Endothelial cell (in vitro differentiated cells): ENCODE measurements at places on chromosomes 11 and 22. TPM values are rescaled to one million over a fixed set of nuclear protein-coding genes. Genes with fewer than 3 reads are reported as not detected.

SCUBE1 gene
- 54.7 TPM for total RNA-seq

MS4A2 gene
- total RNA-seq, result 0.10 TPM

MAPK8IP2 gene
- total RNA-seq, result 0.69 TPM

APOA1 gene
- total RNA-seq, result 1.2 TPM

ANKK1 gene
- 0.18 TPM for total RNA-seq

C11orf87 gene
- total RNA-seq, result 0.46 TPM

CDCA5 gene
- total RNA-seq, result 14.8 TPM

KCNC1 gene
- total RNA-seq, result not detected

GLYATL1B gene
- total RNA-seq, result not detected

SOX6 gene
- total RNA-seq, result 21.0 TPM

KRTAP5-1 gene
- not detected for total RNA-seq

TSSC4 gene
- total RNA-seq, result 48.4 TPM

OR5I1 gene
- not detected for total RNA-seq

SOX10 gene
- 0.08 TPM for total RNA-seq

ABTB2 gene
- 72.8 TPM for total RNA-seq

OLFML1 gene
- total RNA-seq, result 0.33 TPM
